RPMI8226 (cell line): ENCODE measurements at places on chromosomes 4 and X.

DNA sequence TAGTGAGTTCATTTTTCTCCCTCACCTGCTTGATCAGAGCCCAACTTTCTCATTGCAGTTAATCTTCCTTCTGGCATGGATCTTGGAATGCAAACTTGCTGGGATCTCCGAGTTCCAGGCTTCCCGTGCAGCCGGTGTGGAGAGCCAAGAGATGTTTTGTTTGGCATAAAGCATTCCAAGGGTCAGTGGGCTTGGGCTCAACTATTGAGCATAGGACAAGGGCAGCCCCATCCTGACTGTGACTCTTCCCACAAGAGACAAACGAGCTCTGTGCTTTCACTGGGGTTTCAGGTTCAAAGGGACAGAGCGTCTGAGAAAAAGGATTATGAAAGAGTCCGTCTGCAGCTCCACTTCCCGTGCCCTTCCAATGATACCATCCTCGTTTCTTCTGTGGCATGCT is 10.5 kb downstream of the TLR7 start:
- DNase-seq: no peak

DNA sequence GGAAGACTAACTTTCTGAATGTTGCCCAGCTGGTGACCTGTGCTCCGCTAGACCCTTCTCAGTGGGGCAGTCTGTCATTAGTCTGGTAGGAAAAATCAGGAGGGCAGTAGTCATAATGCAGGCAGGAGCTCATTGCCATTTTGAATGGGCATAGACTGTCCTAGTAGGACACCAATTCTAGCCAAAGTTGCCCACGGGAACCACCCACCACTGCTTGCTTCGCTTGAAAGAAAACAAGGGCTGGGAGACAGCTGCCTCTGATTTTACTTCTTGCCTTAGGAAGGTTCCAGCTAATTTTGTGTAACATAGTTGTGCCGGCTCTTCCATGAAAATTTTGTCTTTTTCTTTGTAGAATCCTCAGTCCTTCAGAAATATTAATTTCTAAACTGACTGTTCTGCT is 23.3 kb downstream of the HOPX start:
- DNase-seq: no peak

DNA sequence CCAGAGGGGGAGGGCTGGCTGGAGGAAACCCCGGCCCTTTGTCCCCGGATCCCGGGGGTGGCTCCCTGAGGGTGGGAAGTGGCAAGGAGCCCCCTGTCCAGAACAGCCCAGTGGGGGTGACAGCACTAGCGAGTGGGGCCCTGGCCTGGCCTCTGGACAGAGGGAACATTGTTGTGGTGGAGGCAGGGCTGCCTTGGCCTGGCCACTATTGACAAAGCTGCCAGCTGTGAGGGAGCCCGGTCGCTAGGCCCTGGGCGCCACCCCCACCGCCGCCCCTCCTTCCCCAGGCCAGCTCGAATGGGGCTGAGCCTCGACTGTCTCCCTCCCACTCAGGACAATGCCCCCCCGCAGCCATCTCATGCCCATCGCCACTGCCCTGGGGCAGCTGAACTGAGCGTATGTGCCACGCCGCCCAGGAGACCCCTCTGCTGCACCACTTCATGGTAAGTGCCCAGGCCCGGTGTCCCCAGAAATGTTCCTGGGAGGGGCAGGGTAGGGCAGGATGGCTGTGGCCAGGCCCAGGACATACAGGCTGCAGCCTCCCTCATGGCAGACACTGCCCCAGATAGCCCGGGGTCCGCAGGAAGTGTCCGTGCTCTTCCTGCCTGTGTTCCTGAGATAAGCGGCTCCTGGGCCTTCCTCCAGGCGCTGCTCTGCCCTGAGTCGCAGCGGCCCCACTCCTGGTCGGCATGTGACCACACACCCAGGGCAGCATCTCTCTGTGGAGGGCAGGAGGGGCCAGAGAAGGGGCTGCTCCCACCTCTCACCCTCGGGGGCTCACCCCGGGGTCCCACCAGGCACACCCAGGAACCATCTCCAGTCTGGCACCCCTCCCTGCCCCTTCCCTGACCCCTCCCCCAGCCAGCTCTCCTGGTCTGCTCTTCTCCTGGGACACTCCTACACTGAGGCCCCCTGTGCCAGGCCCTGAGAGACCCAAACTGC is 1.4 kb downstream of the PLXNB3 start:
- no peak for DNase-seq

DNA sequence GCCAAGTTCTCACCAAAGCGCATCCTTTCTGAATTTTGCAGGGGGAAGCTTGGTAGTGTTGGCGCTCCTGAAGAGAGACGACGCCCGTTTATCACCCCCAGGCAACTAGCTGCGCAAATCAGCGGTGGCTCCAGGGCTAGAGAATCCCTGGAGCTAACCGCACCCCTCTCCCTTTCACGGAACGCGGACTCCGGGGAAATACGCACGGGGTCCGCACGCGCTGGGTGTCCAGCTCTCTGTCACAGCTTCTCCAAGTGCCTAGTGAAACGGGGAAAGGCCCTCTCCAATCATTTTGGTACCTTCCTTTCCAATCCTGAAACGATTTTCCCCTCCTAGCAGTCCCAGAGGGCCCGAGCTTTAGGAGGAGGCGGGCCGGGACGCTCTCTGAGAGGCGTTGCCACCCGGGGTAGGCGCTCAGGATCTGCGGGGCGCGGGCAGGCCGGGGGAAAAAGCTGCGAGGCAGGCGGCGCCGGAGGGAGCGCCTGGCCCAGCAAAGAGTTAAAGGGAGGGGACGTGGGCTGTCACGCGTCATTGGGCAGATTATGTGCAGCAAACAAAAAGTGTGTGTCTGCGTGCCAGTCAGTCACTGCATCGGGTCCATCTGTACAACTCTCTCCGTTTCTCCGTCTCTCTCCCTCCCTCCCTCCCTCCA is at the start of gene PRDM8:
PRDM8 (plus strand) TSS at position 582 of the 652 bp plus-strand sequence. CDS start 2,578 bp downstream, outside the sequence.
- no peak for DNase-seq

- DNase-seq: no peak
These were observed 367.8 kb upstream of the GRIA3 start for GRCh38 chrX:122816288-122816687.

DNA sequence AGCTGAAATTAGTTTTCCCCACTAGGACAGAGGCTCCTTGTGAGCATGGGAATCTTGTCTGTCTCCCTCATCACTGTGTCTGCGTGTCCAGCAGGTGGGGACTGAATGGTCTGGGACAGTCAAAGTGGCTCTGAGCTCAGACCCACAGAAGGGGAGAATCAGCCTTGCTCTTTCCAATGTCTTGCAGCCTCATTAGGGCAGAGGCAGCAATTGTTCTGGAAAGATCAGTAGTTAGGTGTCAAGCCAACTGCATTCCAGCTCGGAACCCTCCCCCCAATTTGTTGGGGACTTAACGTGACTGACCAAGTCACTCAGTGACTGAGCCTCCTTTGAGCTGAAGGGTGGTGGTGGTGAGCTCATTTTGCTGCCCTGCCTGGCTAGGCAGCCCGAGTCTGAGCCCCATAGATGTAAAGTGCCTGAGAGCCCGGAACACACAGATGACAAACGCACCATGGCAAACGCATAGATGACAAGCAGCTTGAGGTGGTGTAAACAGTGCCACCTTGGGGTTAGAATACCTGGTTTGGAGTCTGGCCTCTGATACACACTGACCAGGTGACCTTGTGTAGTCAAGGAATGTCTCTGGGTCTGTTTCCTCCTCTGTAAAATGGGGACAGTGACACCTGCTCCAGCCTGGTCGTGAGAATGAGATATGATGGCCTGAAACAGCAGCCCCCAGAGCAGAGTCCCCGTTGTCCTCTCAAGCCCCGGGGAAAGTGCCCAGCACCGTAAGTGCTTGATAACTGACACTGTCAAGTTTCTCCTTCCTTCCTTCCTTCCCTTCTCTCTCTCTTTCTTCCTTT is 2.7 kb upstream of the SORCS2 start:
- peak; percentile 52 for DNase-seq
